Naive thymus-derived CD8-positive, alpha-beta T cell (primary cell): ENCODE measurements at places on chromosomes 13 and 19. TPM values are rescaled to one million over a fixed set of nuclear protein-coding genes. Genes with fewer than 3 reads are reported as not detected.
A peak's percentile ranks its signal among the peaks of the same experiment; 100 is the strongest.

PSG2 gene
- not detected for total RNA-seq

DNA sequence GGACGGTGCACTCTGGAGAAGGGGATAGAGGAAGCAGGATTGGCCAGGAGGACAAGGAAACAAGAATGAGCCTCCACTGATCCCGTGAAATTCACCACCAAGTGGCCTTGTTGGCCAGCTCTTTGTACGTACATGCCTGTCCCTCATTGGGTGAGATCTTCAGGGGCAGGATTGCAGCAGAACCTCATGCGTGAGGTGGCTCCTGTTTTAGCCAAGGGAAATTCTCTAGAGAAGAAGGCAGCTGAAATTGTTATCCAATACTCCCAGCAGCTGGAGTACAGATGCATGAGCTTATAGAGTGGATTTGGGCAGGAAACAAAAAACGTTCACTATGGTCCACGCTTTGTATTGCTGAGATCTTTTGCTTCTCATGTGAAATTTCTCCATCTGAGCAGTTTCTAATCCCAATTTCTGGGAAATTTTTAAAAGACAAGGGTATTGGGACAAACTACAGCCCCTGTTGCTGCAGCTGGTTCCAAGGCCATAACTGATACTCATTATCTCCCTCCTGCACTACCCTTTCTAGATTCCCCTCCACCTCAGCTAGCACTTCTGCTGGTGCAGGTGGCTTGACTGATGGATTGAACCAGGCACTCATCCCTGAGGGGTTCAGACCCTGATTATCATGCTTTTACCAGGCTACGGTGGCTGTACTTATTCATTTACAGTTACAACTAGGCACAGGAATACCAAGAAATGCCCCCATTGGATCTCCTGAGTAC is 3.9 kb upstream of the RNF6 start:
- DNase-seq = no peak
- H3K4me1 ChIP-seq = peaks cover 20% of the 10 kb centered on the region
- H3K36me3 ChIP-seq = no peaks in the 10 kb centered on the region
- H3K27ac ChIP-seq = no peak overlapping the region
- H3K27me3 ChIP-seq = no peaks in the 10 kb centered on the region

ZNF491 gene
- total RNA-seq = 5.9 TPM

ZNF766 gene
- total RNA-seq = 61.0 TPM

CTU1 gene
- total RNA-seq = 10.0 TPM

GRCh38 chr19:39157997-39158389 is 32.4 kb downstream of the PAK4 start:
- no peak overlapping the region for H3K27ac ChIP-seq
- no peak for DNase-seq
- no peak overlapping the region for H3K4me3 ChIP-seq
- peaks cover 46% of the 10 kb centered on the region for H3K4me1 ChIP-seq
- no peaks in the 10 kb centered on the region for H3K36me3 ChIP-seq

GRCh38 chr19:42207767-42208271 is 9.7 kb downstream of the DEDD2 start:
- peaks cover 58% of the 10 kb centered on the region for H3K4me1 ChIP-seq
- peak overlapping the region; percentile 45 for H3K4me3 ChIP-seq
- DNase-seq = no peak
- H3K36me3 ChIP-seq = peaks cover 11% of the 10 kb centered on the region
- no peaks in the 10 kb centered on the region for H3K27me3 ChIP-seq

DNA sequence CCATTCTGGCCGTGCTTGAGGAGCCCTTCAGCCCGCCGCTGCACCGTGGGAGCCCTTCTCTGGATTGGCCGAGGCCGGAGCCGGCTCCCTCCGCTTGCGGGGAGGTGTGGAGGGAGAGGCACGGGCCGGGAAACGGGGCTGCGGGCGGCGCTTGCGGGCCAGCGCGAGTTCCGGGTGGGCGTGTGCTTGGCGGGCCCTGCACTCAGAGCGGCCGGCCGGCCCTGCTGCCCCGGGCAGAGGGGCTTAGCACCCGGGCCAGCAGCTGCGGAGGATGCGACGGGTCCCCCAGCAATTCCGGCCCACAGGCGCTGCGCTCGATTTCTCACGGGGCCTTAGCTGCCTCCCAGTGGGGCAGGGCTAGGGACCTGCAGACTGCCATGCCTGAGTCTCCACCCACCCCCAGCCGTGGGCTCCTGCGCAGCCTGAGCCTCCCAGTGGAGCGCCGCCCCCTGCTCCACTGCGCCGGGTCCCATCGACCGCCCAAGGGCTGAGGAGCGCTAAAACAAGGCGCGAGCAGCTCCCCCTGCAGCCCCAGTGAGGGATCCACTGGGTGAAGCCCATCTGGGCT is 76.5 kb downstream of the PCDH20 start:
- H3K27me3 ChIP-seq = no peaks in the 10 kb centered on the region
- no peaks in the 10 kb centered on the region for H3K4me1 ChIP-seq
- DNase-seq = no peak
- H3K4me3 ChIP-seq = no peak overlapping the region
- H3K36me3 ChIP-seq = no peaks in the 10 kb centered on the region

GRCh38 chr19:21028969-21029268 is 8.5 kb downstream of the ZNF430 start:
- no peak for DNase-seq
- no peak overlapping the region for H3K27ac ChIP-seq
- no peaks in the 10 kb centered on the region for H3K27me3 ChIP-seq
- H3K36me3 ChIP-seq = peaks cover 52% of the 10 kb centered on the region

DNA sequence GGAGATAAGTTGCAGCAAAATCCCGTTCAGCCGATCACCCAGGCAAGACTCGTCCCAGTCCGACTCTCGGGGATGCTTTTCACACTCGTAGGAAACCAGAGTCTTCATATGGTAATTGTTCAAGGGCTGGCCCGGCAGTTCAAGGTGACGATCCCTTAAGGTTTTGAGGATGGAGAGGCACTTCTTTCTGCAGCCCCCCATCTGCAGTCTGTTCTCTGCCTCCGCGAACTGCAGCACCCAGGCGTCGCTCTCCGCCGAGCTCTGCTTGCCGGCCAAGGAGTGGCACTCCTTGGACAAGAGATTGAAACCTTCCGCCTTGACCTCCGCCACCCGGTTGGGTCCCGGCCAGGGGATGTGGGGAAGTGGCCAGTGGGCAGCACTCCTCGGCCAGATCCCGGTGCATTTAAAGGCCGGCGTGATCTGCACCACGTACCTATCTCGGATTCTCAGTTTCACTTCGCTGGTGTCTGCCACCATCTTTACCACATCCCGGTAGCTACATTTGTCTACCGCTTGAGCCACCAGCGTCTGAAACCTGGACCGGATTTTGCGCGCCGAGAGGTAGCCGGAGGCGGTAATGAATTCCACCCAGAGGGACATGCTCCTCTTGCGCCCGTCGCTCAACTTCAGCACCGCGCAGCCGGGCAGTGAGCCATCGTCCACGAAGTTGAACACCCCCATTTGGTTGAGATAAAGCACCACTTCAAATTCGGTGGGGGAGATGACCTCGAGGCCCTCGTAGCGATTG is 1.1 kb downstream of the MAB21L1 start:
- peak overlapping the region; percentile 82 for H3K4me3 ChIP-seq
- peaks cover 43% of the 10 kb centered on the region for H3K4me1 ChIP-seq
- H3K27me3 ChIP-seq = peaks cover 55% of the 10 kb centered on the region
- peaks cover 29% of the 10 kb centered on the region for H3K36me3 ChIP-seq
- DNase-seq = no peak

DNA sequence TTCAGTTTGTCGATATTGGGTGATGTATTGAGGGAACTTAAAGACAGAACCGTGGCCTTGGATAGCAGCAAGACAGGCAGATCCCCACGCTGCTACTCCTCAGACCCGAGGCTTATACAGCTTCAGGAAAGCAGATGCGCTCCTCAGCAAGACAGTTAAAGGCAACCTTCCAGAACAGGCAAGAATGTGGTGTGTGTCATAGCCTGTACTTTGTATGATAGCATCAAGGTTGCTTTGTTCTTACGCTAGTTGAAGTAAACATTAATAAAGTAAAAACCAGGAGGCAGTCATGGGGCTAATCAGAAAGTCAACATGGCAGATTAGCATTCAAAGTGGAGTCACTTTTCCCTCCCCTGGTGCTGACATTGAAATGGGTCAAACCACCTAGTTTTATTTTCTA is 473.2 kb downstream of the DCT start:
- H3K36me3 ChIP-seq = no peaks in the 10 kb centered on the region
- H3K27ac ChIP-seq = no peak overlapping the region
- DNase-seq = no peak
- H3K4me3 ChIP-seq = no peak overlapping the region
- peaks cover 11% of the 10 kb centered on the region for H3K27me3 ChIP-seq
